ENCODE measurements at places on chromosomes 16 and 17. TPM values are rescaled to one million over a fixed set of nuclear protein-coding genes. Genes with fewer than 3 reads are reported as not detected.

- DNase-seq, result no peak
Observed at GRCh38 chr17:13001991-13002615, 15.7 kb downstream of the ELAC2 start.

DNA sequence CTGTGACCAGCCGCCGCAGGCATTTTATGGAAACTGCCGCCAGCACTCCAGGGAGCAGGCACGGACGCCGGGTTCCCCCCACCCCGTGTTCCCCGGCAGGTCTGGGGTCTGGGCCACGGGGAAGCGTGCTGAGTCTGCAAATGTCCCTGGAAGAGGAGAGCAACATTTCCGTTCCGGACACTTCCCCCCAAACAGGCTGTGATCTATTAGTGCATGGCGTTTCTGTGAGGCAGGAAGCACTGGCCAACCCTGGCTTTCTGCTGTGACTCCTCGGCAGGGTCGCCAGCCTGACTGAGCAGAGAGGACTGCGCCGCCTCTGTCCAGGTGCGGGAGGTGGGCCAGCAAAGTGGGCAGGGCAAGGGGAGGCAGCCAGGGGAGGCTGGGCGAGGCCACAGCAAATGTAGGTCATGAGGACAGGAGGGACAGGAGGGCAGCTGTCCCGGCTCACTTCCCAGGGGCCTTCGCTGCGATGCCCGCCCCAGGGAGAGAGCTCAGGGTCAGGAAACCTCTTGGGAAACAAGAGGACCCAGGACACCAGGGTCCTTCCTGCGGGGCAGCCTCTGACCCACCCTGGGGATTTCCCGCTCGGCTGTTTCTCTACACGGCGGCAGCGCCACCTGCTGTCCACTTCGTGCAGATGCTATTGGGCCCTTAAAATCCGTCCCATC, 9.5 kb downstream of the FOXF1 start:
- DNase-seq, result no peak

- no peak for DNase-seq
Observed at GRCh38 chr17:78034429-78035091, 76.1 kb downstream of the TNRC6C start.

DNA sequence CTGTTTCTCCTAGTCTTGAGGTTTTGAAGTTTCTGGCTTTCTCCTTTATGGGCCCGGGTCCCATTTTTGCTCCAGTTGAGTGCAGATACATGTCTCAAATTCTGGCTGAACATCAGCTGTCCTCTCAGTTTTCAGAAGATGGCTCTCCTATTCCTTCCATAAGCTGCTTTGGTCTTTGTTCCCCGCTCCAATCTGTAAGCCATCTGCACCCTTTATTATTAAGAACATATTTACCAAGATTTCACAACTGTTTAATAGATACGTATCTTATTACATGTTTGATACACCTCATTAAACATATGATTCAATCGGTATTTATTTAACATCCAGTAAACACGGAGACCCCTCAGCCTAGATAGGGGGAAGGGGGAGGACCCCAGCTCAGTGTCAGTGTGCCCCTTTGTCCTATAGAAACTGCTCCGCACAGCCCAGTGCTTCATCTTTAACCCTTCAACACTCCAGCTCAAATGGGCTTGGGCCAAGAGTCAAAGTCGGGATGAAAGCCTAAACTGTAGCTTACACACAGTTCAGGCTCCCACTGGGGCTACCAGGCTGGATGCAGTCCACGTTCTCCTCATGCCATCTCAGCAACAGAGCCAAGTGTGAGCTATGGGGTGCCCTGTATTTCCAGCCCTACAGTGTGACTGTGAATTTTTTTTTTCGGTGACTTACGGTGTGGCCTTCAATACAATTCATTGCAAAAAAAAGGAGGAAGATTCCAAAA, 166.0 kb upstream of the ZFHX3 start:
- DNase-seq, result no peak

GRCh38 chr17:27153005-27153404, 140.9 kb upstream of the WSB1 start:
- DNase-seq, result no peak

DNA sequence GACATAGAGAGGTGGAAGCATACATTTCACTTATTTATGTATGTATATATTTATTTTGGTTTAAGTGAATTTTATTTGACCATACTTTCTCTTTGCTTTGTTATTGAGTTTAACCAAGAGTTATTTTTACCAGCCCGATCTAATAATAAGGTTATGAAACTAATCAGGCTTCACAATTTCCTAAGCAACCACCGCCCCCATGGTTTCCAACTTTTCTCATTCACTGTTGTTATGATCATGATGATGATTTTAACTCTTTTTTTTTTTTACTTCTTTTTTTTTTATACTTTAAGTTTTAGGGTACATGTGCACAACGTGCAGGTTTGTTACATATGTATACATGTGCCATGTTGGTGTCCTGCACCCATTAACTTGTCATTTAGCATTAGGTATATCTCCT, 30.6 kb downstream of the DNAH9 start:
- no peak for DNase-seq

DNA sequence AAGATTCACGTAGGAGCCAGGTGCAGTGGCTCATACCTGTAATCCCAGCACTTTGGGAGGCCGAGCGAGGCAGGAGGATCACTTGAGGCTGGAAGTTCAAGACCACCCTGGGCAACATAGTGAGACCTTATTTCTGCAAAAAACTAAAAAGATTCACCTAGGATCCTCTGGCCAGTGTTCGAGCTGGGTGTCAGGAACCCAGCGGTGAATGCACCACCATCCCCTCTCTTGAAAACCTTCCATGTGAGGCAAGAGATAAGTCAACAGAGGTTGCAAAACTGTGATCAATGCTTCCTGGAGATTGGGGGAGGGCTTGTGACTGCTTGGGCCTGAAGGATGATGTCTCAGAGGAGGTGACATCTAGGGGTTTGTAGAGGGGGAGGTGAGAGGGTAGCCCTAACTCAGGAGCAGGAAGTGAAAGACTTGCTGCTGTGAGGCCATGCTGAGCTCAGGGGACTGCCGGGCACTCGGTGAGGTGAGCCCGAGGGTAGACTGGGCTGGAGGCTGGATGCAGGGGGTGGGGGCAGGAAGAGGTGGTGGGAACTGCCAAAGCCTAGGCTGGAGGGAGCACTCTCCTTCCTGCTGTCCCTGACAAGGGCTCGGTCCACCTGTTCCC, 11.7 kb downstream of the GJD3 start:
- DNase-seq, result no peak

DNA sequence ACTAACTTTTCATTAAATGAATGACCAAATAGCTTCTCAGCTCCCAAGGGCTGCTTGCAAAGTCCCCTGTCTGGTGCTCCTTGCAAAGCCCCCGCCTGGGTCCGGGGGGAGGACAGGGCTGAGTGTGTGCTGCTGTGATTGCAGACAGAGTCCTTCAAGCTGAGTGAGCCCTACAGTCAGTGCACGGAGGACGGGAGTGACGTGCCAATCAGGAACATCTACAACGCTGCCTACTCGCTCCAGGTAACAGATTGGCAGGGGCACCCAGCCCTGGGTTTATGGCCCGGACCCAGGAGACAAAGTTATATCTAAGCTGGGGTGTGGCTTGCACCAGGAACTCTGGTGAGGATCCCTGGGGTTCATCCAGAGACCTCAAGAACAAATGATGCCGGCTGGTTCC, 27.1 kb downstream of the SCNN1G start:
- no peak for DNase-seq

DNA sequence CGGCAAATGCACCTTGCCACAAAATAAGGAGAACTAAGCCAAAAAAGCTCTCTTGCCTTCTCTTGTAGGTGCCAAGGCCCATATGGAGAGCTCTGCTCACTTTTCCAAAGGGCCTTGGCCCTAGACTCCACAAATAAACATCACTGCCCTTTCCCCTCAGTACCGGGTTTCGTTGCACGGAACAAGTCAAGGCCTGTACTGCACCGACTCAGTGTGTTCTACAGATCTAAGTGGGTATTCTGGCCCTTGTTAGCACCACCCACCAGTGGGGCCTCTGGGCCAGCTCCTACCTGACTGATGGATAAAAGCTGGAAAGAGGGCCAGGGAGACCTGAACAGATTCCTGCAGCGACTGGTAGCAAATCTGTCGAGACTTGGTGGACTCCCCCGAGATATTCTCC, 43.7 kb upstream of the GSG1L start:
- no peak for DNase-seq

DNA sequence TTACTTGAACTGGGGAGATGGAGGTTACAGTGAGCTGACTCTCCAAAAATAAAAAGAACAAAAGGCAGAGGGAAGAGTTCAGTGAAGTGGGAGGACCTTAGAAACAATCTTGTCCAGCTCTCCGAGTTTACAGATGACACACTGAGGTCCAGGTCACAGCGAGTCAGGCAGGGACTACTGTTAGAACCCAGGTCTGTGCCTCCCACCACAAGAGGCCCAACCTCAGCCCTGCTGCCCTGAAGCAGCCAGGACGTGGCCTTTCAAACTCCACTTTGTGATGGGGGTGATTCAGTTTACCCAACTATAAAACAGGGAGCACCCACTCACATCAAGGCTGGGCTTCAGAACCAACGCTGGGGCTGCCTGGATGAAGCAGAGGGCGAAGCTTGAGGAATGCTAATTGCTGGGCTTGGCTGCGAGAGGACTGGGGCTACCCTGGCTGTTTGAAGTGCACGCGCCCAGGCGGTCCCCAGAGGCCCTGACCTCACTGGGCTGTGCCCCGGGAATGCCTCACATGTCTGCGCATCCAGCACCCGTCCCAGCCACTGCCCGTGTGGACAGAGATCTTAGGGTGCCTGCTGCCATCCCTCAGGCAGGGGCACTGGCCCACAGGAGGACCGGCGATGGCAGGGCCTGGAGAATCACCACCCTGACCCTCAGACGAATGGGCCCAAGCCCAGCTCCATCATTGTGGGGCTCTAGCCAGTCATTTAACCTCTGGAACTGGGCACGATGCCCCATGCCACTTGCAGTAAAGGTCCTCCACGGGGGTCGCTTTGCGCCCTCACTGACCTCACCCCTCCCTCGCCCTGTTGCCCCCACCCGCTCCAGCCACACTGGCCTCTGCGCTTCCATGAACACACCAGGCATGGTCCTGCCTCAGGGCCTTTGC, 11.4 kb downstream of the SLC5A10 start:
- DNase-seq, result no peak

DNA sequence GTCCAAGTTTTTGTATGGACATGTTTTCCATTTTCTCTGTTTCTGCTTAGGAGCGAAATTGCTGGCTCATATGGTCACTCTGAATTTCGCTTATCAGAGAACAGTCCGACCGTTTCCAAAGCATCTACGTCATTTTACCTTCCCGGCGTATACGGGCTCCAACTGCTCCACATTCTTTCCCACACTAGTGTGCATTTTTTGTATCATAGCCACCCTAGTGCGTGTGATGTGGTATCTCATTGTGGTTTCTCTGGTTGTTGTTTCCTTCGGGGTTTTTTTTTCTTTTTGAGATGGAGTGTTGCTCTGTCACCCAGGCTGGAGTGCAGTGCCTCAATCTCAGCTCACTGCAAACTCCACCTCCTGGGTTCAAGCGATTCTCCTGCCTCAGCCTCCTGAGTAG, 31.0 kb upstream of the BHLHA9 start:
- no peak for DNase-seq

DNA sequence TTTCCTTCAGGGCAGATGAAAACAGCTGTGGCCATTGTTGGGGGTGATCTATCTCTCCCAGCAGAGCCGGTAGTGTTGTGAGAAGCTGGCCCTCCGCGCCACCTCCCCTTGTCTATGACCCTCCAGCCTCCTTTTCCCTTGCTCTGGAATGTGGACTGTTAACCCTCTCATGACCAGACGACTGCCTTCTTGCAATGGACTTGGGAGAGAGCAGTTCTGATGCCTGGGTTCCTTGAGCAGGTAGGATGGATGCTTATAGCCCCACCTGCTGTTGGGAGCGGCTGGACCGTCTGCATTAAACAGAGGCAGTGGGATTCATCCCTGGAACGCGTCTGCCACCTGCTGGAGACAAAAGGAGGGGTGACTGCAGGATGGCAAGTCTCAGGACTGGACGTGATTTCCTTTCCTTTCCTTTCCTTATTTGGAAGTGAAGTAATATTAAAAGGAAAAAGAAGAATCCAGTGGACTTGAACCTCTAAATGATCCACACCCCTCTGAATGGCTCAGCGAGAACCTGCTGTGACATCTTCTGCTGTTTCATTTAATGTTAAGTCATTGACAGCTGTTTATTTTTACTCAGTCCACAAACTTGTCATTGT, 1.8 kb upstream of the SOST start:
- peak; percentile 77 for DNase-seq

DNA sequence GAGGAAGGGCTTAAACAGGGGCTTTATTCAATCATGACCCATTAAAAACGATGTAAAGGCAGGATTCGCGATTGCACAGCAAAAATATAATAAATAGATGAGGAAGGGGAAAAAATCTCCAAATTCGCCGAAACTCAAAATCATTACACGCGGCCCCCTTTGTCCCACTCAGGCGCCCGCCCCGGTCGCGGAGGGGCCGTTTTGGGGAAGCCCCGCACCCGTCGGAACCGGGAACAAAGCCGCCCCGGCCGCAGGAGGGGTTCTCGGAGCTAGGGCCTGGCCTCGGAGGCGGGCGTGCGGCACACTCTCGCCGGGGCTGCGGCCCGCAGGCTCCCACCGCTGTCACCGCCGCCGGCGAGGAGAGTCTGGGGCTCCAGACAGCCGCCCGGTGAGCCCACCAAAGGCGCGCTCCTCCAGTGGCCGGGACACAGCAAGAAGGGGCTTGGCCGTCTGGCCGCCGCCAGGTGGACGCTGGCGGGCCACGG, 521 bp downstream of the C16orf87 start:
- no peak for DNase-seq

DNA sequence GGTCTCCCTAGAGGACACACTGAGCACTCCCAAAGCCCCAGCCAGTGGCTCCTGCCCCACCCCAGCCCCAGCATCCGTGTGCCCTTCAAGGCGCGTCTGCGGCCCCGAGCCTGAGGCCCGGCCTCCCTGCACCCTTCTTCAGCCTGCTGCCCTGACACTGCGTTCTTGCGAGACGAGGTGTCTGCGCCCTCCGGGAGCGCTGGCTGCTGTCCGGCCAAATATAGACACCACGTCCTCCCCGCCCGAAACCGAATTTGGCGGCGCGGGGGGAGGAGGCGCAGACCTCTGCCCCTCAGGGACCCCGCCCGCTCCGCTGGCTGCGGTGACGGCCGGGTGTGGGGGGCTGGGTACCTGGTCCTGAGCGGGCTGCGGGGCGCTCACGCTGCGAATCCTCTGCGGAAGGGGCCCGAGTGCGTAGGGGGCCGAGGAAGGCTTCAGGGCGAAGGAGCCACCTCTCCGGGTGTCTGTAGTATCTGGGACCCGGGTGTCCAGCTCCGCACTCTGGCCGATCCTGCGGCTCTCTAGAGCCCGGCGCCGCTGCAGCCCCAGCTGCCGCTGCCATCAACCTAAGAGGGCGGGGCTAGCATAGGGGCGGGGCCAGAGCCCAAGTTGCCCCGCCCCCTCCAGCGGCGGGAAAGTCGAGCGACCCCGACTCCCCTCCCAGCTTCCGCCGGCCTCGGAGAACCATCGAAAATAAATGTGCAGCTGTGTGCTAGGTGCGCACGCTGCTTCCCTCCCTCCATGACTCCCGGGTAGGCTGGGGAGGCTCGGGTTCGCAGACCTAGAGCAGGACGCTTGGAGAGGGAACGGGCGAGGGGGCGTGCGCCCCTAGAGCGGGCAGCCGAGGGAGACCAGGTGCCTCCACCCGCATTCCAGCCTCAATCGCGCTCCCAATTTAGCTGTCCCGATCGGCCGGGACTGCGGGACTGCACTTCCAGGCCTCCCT, at the start of gene CORO6:
TSS of gene CORO6 (minus strand) at position 576 of the 946 bp plus-strand sequence. CDS start 1,491 bp downstream, outside the sequence.
- DNase-seq, result no peak

Gene KRT222
- total RNA-seq, result not detected

Gene BCO1
- total RNA-seq, result not detected

Gene BCAR1
- total RNA-seq, result 255 TPM

Gene UTS2R
- not detected for total RNA-seq

Gene SPIRE2
- 3.3 TPM for total RNA-seq

Gene ABCA10
- total RNA-seq, result 0.58 TPM

Gene ELMO3
- total RNA-seq, result 0.53 TPM
